ENCODE measurements at places on chromosomes 12 and 14. TPM values are rescaled to one million over a fixed set of nuclear protein-coding genes. Genes with fewer than 3 reads are reported as not detected.

DNA sequence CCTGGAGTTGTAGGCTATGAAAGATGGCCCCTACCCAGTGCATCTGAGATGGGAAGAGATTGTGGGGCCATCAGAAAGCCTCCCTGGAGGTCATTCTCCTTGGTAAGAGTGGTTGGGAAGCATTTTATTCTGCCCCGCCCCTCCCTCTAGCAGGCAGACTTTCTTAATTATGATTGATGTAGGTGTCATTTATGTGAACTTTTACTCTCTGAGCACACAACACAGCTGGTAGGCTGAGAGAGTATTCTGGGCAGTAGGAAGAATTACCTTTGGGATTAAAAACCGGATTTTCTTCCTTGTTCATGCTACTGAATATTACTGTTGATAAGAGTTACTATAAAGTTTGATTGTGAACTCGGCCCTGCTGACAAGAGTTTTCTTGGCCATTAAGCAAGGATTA, 266.8 kb downstream of the TTC6 start:
- no peaks in the 10 kb centered on the region for H3K27me3 ChIP-seq
- no peaks in the 10 kb centered on the region for H3K4me1 ChIP-seq
- DNase-seq = no peak
- no peak overlapping the region for H3K4me3 ChIP-seq
- no peaks in the 10 kb centered on the region for H3K36me3 ChIP-seq
- no peak overlapping the region for H3K27ac ChIP-seq

DNA sequence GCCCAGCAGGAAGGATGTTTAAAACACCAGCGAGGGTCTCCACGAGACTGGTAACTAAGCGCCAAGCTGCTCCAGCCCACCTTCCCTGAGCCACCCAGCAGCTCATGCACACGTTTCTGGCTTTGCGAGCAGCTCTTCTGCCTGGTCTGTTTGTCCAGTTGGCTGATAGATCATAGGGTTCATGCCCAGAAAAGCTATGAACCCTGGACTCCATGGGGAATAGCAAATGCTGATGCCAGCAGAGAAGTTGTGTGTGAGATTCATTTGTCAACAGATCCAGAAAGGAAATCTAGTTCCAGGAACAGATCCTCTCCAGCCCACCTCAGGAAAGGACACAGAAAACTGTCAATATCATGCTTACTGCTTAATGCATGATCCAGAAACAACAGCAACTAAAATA, 28.2 kb upstream of the RIMBP2 start:
- H3K27ac ChIP-seq = no peak overlapping the region
- H3K4me1 ChIP-seq = peaks cover 8% of the 10 kb centered on the region
- peaks cover 27% of the 10 kb centered on the region for H3K27me3 ChIP-seq

DNA sequence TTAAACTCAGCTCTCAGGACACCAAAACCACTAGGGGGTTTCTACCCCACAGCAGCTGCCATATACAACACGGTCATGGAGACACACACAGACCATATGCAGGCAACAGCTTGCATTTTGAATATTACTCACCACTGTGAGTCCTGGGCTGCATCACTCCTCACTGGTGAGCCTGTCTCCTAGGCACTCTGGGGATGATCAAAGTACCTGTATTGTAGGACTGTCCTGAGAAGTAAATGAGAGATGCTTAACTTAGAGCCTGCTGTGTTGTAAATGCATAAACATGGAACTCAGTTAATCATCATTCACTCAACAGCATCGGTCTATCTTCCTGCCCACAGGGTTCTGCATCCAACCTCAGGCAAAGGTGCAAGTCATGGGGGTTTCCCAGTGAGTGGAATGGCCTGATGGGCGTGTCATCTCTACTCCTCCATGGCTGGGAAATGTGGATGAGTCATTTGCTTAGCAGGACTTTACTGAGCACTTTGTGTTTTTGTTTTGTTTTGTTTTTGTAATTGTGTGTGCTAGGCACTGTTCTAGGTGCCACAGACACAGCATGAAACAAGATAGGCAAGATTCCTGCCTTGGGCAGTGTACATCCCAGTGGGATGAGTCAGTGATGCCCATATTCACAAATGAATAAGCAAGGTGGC, 1141.2 kb upstream of the TMEM132C start:
- no peak overlapping the region for H3K4me3 ChIP-seq
- H3K27ac ChIP-seq = no peak overlapping the region
- H3K4me1 ChIP-seq = peaks cover 10% of the 10 kb centered on the region
- H3K27me3 ChIP-seq = peaks cover 7% of the 10 kb centered on the region

DNA sequence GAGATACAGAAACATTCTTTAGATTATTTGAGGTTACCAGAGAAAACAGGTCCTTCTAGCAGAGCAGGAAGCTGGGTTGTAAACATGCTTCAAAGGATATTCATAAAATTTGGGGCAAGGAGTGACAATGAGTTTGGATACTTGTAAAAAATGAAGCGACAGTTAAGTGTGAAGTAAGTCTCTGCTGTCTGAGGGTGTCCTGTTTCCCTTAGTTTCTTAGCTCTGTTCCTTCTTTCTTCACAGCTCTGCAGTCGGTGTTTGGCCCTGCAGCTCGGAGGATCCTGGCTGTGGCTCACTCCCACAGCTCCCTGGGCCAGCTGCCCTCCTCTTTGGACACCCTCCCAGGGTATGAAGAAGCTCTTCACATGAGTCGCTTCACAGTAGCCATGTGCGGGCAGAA, 10.8 kb downstream of the TMEM52B start:
- peaks cover 6% of the 10 kb centered on the region for H3K4me1 ChIP-seq
- H3K36me3 ChIP-seq = no peaks in the 10 kb centered on the region
- H3K4me3 ChIP-seq = no peak overlapping the region

- H3K4me3 ChIP-seq = no peak overlapping the region
- no peaks in the 10 kb centered on the region for H3K27me3 ChIP-seq
- peaks cover 38% of the 10 kb centered on the region for H3K4me1 ChIP-seq
- peaks cover 35% of the 10 kb centered on the region for H3K36me3 ChIP-seq
Measured at GRCh38 chr12:94434171-94434570, 25.5 kb downstream of the CEP83 start.

- H3K4me3 ChIP-seq = no peak overlapping the region
- peaks cover 5% of the 10 kb centered on the region for H3K36me3 ChIP-seq
- DNase-seq = no peak
Measured at GRCh38 chr12:27094726-27095125, 12.3 kb upstream of the C12orf71 start.

GRCh38 chr12:105843986-105844760, 294.6 kb downstream of the NUAK1 start:
- H3K27ac ChIP-seq = no peak overlapping the region
- no peak for DNase-seq
- H3K36me3 ChIP-seq = no peaks in the 10 kb centered on the region
- H3K27me3 ChIP-seq = peaks cover 3% of the 10 kb centered on the region

GRCh38 chr12:109389146-109389545, 41.4 kb downstream of the MYO1H start:
- H3K27me3 ChIP-seq = peaks cover 37% of the 10 kb centered on the region
- H3K4me3 ChIP-seq = no peak overlapping the region
- DNase-seq = no peak
- H3K36me3 ChIP-seq = peaks cover 1% of the 10 kb centered on the region
- no peak overlapping the region for H3K27ac ChIP-seq
- H3K4me1 ChIP-seq = no peaks in the 10 kb centered on the region

DNA sequence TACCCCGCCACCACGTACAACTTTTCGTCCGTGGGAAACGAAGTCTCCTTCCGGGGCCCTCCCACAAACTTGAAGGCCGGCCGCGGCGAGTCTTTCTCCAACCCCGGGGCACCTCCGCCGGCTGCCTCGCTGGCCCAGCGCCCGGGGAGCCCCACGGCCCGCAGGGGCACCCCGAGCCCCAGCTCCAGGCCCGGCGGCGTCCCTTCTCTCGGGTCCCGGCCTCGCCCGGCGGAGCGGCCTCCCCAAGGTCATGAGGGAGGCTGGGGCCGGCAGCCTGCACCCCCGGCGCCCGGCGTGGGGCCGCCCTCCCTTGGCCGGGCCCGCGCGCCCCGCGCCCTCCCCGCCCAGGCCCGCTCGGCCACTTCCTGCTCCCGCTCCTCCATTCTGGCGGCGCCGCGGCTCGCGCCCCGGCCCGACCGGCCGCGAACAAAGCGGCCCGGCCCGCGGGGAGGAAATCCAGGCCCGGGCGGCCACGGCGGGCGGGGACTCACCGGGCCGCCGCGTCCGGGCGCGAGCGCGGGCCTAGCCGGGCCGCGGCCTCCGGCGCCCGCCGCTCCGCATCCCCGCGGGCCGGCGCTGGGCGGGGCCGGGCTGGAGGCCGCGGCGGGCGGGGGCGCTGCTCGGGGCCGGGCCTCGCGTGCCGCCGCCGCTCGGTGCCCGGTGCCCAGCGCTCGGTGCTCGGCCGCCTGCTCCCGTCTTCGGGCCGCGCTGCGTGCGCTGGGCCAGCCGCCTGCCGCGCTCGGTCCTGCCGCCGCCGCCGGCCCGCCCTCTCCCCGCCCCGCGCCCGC, at the start of gene AKT1:
Gene AKT1 (minus strand): TSS at position 756 of the 788 bp plus-strand sequence. CDS start 3,105 bp downstream, outside the sequence.
- H3K27ac ChIP-seq = peak within 1 kb of the TSS; percentile 82
- peaks cover 47% of the 10 kb centered on the region for H3K4me1 ChIP-seq
- peak within 1 kb of the TSS; percentile 91 for H3K4me3 ChIP-seq
- peak; percentile 62 for DNase-seq
- no peaks in the 10 kb centered on the region for H3K36me3 ChIP-seq
- no peaks in the 10 kb centered on the region for H3K27me3 ChIP-seq

DNA sequence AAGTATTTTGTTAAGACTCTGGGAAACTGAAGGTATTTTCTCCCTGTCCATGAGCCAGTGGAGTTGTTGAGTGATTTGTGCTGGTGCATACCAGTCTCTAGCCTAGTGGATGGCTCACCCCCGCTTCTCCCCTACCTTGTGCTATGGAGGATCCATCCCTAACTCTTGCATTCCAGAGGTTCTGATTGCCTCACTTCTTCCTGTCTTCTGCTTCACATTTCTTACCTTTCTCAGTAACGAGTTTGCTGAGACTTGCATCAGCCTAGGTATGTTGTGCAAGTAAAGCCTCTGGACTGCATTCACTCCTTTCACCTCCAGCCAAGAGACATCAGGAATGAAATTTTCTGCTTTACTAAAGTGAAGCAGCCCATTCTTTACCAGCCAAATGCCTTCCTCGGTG, 391.6 kb downstream of the ZFP36L1 start:
- H3K27ac ChIP-seq = peak overlapping the region; percentile 3
- H3K4me1 ChIP-seq = peaks cover 26% of the 10 kb centered on the region
- no peak for DNase-seq
- H3K27me3 ChIP-seq = no peaks in the 10 kb centered on the region

- no peaks in the 10 kb centered on the region for H3K27me3 ChIP-seq
- H3K27ac ChIP-seq = no peak overlapping the region
- no peak for DNase-seq
- H3K4me1 ChIP-seq = peaks cover 5% of the 10 kb centered on the region
- no peaks in the 10 kb centered on the region for H3K36me3 ChIP-seq
- H3K4me3 ChIP-seq = no peak overlapping the region
Measured at GRCh38 chr12:121874071-121874470, 14.5 kb upstream of the PSMD9 start.

GRCh38 chr14:100019156-100019744, 46.0 kb upstream of the EVL start:
- H3K27me3 ChIP-seq = no peaks in the 10 kb centered on the region
- H3K4me3 ChIP-seq = no peak overlapping the region
- no peaks in the 10 kb centered on the region for H3K36me3 ChIP-seq
- H3K27ac ChIP-seq = no peak overlapping the region
- DNase-seq = no peak
- no peaks in the 10 kb centered on the region for H3K4me1 ChIP-seq

The LIN7A gene
- not detected for total RNA-seq

The PFKM gene
- 29.1 TPM for total RNA-seq

The RNASE7 gene
- not detected for total RNA-seq

The OAS2 gene
- total RNA-seq = 139 TPM
